ENCODE measurements at places on chromosomes 5 and 9. TPM values are rescaled to one million over a fixed set of nuclear protein-coding genes. Genes with fewer than 3 reads are reported as not detected.

The SV2C gene
- total RNA-seq: 2.1 TPM

The BTNL8 gene
- total RNA-seq: not detected

The PCDHGB1 gene
- 5.7 TPM for total RNA-seq

The SCAI gene
- 25.1 TPM for total RNA-seq

The DMRTA1 gene
- total RNA-seq: 1.4 TPM

The ARHGEF39 gene
- total RNA-seq: 4.7 TPM

Measured in urinary bladder (tissue), 4 donors.